Activated CD8-positive, alpha-beta T cell treated with anti-CD3 and anti-CD28 coated beads for 36 hours (primary cell): ENCODE measurements at places on chromosomes 16 and 17.

- no peak for DNase-seq
These were observed 215.2 kb downstream of the NTN1 start for GRCh38 chr17:9236286-9237052.

DNA sequence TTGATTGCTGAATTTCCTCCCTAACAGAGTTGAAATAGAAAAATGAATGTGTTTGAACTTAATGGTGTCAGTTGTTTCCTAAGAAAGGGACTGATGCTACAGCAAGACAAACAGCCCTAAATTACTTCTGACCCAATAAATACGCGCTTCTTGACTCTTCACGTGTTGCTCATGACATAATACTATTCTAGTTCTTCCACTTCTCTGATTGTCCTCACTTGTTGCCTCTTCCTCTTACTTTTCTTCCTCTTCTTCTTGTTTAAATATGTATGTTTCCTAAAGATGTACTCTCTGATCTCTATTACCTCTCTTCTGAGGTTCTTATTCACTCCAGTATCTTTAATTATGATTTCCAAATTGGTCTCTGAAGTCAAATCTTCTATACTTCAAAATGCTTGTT, 32.4 kb downstream of the RNF43 start:
- no peak for DNase-seq

- no peak for DNase-seq
These were observed 25.6 kb upstream of the NTN1 start for GRCh38 chr17:8995711-8996110.

GRCh38 chr17:3735515-3735914, 11.8 kb downstream of the HASPIN start:
- DNase-seq, result no peak

DNA sequence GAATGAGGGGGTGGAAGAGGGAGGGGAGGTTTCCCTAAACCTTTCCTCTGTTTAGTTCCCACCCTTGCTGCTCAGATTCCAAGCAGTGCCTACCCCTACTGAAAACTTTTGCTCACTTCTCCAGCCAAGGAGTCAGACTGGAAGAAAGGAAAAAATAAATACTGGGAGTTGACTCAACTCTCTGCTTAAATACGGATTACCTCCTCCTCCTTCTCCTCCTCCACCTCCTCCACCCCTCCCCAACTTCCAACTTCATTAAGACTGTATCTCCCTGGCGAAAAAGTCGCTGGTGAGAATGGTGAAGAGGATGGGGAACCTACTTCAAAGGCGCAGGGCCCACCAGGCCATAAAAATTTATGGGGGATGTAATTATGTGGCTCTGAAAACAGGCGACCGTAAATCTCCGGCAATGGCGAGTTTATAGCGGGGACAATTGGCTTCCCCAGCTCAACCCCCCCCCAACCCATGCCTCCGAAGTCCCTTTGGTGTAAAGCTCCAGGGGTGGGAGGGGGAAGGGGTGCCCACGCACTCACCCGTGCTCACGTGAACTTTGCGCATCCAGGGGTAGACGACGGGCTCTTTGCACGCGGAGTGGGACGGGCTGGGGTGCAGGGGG, 712 bp downstream of the HOXB4 start:
- peak; percentile 42 for DNase-seq

DNA sequence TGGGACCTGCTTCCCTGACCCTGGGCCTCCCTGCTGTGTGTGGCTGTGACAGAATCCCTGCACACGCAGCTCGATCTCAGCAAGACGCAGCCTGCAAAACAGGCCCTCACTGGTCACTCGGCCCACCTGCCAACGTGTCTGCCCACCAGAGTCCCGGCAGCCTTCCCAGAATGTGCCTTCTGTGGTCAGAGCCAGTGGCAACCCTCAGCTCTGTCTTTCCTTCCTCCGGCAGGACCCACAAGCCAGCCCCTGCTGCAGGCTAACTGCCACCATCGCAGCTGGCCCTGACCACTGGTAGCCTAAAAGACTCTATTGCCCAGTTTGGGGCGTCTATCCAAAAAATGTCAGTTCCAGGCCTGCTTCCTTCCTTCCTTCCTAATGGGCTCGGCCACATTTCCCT, 83.2 kb downstream of the LITAF start:
- DNase-seq, result no peak

GRCh38 chr17:82649501-82650261, 1.4 kb upstream of the WDR45B start:
- DNase-seq, result no peak

DNA sequence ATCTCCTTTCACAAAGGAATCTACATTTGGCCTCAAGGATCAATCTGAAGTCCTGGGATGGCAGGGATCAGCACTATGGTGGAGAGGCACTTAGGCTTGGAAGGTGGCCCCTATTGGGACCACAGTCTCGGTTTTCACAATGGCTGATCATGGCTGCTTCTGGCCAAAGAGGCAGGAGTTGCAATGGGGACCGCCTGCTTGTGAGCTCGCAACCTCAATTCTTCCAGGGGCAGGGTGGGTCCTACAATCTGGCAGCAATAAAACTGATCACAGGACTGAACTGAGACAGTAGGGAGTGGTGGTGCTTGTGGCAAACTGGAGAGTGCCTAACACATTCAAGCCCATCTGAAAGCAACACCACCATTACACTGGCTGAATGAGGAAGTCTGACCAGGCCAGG, 83.1 kb downstream of the NETO2 start:
- no peak for DNase-seq

- DNase-seq, result no peak
These were observed 14.1 kb downstream of the KRT39 start for GRCh38 chr17:40952661-40953060.

DNA sequence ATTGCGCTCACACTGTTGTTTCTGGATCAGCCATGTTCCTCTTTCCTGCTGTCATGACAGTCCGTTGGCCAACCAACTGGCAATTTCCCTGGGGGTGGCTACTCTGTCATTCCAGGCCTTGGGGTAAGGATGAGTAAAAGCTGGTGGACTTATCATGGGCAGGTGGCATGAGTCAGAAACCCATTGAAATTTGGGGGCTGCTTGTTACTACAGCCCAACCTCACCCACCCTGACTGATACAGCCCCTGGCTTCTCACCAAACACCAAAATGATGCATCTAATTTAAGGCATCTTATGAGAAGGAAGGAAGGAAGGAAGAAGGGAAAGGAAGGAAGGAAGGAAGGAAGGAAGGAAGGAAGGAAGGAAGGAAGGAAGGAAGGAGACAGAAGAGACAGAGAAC, 53.9 kb upstream of the CRHR1 start:
- DNase-seq, result no peak

- no peak for DNase-seq
These were observed 109.1 kb upstream of the CDC42EP4 start for GRCh38 chr17:73420897-73421296.

DNA sequence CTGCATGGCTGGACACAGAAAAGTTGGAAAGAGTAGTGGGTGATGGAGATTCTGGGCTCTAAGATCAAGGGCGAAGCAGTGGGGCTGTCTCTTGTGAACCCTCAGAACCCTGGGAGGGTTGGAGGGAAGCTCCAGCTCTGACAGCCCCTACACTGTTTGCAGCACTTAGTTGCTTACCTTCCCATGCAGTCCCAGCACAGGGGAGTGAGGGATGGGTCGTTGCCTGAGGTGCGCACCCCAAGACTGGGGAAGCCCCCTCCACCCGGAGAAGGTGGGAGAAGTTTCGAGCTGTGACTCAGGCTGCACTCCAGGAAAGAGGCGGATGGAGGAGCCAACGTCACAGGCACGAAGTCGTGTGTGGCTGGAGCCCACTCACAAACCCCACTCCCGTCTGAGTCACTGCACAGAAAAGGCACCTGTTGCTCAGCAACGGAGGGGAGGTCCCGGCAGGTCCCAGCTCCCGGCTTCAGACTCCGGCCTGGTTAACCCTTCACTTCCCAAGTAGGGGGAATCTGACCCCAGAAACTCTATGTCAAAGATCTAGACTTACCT, 60.1 kb downstream of the AIPL1 start:
- peak; percentile 89 for DNase-seq

DNA sequence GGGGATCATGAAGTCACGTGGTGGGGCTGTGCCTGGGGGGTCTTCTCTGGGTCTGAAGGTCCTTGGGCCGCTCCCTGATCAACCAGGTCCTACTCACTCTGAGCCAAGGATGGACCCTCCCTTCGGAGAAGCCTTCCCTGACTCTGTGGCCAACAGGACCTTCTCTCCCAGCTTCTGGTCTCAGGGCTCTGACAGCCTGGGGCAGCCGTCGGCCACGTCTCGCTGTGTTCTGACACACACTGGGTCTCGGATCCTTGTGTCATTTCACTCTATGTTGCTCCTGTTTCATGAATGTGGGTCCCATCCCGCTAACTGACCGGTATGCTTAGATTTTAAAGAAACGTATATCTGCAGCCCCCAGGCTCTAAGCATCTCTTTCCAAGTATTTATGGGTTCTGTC, 256.1 kb downstream of the ENGASE start:
- DNase-seq, result no peak

DNA sequence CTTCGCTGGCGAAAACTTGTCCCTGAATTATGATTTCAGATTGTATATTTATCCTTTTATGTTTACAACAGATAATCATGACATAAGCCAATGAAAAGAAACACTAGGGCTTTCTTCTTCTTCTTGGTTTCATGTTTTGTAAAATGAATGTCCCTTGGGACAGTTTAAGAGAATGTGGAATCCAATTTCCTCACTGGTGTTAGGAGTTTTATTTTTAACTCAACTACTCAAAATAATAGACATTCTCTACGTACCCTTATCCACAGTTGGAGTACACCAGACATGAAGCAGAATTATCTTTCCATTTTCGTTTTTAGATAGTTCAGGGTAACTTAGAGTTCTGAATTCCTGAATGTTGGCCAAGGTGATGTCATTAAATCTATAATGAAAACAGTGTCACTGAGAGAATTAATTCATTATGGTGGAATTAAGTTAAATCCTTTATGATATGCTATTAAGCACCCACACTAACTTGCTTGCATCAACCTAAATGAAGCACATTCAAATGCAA, 43.4 kb downstream of the IRX6 start:
- DNase-seq, result no peak

DNA sequence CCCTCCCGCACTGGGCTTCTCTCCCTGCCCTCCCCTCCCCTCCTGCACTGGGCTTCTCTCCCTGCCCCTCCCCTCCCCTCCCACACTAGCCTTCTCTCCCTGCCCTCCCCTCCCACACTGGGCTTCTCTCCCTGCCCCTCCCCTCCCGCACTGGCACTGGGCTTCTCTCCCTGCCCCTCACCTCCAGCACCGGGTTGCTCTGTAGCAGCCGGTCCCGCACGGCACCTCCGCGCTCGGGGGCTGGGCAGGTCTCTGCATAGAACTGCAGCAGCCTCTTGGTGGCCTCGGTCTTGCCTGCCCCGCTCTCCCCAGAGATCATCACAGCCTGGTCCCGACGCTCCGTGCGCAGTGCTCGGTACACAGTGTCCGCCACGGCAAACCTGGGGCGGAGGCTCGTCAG, 9.8 kb downstream of the MYO1C start:
- DNase-seq, result no peak

DNA sequence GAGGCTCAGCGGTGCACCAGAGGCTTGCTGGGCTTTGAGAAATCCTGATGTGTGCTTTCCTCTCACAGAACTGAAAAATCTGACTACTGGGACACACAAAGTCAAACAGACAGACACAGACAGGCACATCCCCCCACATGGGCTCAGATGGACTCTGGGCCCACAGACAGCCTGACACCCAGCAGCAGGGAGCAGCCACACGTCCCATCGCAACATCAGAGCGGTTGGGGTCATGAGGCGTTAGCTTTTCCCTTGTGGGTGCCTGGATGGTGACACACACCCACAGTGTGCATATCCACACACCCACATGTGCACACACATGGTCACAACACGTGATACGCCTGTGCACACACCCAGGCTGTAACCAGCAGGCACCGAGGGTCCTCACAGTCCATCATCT, 6.3 kb downstream of the SPNS3 start:
- no peak for DNase-seq

DNA sequence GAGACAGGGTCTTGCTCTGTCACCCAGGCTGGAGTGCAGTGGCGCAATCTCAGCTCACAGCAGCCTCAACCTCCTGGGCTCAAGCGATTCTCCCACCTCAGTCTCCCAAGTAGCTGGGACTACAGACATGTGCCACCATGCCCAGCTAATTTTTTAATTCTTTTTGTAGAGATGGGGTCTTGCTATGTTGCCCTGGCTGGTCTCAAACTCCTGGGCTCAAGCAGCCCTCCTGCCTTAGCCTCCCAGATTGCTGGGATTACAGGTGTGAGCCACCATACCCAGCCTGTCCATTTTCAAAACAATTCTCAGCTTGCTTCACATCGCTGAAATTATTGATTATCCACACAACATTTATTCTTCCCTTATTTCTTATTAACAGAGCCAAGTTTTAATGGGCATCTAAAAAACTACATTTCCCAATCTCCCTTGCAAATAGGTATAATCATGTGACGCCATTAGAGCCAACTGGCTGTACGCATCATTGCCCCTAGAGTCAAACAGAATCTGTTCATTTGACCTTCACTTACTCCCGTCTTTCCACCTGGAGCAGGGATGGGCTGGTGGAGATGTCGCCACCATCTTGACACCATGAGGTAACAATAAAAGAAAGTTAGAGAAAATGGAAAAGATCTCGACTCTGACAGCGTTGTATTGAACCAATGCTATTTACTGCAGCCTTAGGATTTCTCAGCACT, 148.0 kb upstream of the FOXF1 start:
- DNase-seq, result no peak

GRCh38 chr17:43169561-43170139, 1.4 kb upstream of the NBR1 start:
- peak; percentile 52 for DNase-seq

DNA sequence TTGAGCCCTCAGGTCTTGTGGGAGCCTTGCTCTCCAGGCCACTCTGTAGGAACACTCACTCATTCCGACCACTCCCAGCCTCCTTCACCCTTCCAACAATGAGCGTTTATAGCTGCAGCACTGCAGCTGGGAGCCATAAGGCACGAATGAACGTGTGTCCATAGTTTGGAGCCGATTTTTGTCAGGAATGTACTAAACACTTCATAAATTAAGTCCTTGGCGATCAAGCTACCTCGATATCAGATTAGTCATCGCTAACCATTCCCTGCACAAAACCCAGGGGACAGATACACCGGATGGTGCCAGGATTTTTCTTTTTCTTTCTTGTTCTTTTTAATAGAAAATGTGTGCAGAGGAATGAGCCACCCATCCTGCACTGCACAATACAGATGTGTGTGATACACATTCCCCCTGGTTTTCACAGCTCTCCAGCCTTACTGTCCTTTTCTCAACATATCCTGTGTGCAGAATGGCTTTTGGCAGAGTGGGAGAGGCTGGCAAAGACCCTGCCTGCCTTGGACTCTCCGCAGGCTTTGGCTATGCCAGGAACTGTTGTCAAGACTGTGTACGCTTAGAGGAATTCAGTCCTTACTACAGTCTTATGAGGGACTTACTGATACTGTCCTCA, 68.4 kb upstream of the ELAC2 start:
- DNase-seq, result no peak

GRCh38 chr16:87212026-87212425, 105.2 kb downstream of the C16orf95 start:
- DNase-seq, result no peak

DNA sequence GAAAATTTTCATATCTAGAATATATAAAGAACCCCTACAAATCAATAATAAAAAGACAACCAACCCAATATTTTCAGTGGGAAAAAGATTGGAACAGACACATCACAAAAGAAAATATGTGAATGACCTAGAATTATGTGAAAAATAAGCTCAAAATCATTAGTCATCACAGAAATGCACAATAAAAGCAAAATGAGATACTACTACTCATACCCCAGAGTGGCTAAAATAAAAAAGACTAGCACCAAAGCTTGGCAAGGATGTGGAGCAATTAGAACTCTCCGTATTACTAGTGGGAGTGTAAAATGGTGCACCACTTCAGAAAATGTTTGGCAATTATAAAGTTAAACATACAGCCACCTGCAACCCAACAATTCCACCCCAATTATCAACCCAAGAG, 48.0 kb upstream of the CDH5 start:
- DNase-seq, result no peak

- DNase-seq, result peak; percentile 85
These were observed 23.9 kb downstream of the LGALS9 start for GRCh38 chr17:27654654-27655524.
